GM04503 (cell line): ENCODE measurements at places on chromosomes 16 and 17.
A peak's percentile ranks its signal among the peaks of the same experiment; 100 is the strongest.

GRCh38 chr16:21233521-21234150, at the start of gene ANKS4B:
Gene ANKS4B, plus strand, starts transcription at chr16:21233699. Its CDS starts 39 bp downstream, at chr16:21233738.
- no peak for DNase-seq

GRCh38 chr17:55601874-55602364, 90.7 kb upstream of the SMIM36 start:
- DNase-seq: no peak

- DNase-seq: peak; percentile 4
Measured at GRCh38 chr16:63461248-63461841, 1425.1 kb upstream of the CDH8 start.

DNA sequence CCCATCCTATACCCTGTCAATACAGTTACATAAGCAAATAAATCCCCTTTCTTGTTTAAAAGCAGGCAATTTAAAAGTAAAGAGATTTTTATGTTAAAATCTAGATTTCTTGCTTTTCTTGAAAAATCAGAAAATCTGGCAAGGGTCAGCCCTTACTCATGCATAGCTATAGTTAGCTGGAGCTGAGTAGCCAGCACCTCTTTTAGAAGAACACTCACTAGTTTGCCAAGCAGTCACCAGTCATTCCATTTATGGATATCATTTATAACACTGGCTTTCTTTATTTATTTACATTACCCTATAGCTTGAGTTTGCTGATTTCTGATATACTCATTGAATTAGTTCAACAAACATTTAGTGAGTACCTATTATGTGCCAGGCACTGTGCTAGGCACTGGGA, 45.7 kb downstream of the NXPH3 start:
- DNase-seq: no peak

- no peak for DNase-seq
Measured at GRCh38 chr16:20904507-20905081, 4.0 kb downstream of the LYRM1 start.

GRCh38 chr16:74522160-74522559, 84.8 kb downstream of the GLG1 start:
- DNase-seq: no peak

DNA sequence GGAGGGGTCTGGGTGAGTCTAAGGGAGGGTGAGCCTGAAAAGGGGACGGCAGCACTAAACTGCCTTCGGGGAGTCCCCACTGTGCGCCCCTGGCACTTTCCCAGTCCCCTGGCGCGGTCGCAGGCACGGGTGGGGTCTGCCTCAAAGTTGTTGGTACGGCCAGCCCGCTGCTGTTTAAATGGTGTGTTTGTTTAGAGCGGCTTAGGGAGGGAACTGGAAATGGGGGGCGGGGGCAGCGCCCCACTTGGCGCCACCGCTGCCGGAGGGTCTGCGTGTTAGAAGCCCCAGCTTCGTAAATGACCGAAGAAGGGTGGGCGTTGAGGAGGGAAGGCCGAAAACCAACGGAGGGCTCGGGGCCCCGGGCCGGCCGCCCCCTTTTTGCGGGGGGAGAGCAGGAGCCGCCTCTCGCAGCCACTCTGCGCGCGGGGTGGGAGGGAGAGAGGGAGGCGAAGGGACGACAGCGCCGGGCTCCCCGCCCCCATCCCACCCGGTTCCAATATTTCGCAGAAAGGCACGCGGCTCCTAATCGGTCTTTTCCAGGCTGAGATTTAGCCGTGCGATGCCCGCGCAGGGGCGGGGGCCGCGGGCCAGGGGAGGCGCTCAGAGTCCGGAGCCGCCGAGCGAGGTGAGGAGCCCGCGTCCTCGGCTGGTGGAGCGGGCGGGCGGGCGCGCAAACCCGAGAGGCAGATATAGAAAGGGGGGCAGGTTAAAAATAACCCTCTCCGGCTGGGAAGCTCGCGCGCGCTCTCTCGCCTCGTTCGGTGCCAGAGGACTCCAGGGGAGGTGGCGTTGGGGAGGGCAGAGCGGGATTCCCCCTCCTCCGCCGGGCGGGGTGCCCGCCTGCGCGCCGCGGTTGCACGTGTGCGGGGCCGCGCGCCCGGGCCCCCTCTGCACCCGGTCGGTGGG, 54.9 kb downstream of the SREBF1 start:
- no peak for DNase-seq

DNA sequence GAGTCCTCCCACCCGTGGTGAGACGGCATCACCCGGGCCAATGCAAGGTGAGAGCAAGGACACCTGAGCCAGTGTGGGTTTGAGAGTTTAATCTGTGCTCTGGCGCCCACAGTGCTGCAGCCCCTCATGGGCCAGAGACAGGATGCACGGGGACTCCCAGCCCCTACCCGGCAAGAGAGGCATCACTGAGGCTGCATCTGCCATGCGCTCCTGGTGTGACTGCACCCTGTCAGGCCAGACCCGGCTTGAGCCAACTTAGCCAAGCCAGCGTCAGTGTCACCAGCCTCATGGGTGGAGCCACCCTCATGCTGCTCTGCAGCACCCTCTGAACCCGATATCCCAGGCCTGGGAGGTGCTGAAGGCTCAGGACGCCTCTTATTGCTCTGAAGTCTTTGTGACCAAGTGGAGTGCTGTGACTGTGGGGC, 1.3 kb upstream of the BRICD5 start:
- DNase-seq: no peak

DNA sequence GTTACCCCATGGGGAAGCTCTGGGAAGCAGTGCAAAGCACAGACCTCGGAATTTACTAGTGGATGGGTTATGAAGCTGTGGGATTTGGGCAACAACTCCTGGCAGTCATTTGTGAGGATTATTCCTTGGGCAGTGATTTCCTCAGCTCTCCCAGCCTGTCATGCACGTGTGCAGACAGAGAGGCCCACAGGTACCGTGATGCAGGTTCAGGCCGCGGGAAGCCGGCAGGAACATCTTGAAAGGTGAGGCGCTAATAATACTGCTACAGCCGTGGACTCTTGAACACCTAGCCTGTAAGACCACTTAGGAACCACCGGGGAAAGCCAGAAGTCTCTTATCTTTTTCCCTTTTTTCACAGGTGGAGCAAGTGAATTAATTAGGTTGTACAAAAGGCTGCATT, 80.2 kb upstream of the CPHXL start:
- DNase-seq: no peak

GRCh38 chr17:17087424-17088015, 45.3 kb downstream of the MPRIP start:
- no peak for DNase-seq

DNA sequence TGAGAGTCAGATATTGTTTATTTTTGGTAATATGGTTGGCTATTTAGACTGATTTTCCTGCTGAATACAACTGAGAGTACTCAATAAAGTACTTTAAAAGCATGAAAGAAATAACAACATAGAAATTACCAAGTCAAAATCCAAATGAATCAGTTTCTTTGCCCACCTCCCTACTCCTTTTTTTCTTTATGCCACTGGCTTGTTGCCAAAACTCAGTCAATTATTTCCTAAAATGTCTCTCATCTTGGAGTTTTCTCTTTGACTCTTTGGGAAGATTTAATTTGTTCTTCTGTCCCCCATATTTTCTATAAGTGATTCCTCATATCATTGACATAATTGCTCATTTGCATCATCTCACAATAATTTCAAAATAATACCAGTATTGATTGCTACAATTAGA, 2.6 kb upstream of the OMG start:
- DNase-seq: no peak

DNA sequence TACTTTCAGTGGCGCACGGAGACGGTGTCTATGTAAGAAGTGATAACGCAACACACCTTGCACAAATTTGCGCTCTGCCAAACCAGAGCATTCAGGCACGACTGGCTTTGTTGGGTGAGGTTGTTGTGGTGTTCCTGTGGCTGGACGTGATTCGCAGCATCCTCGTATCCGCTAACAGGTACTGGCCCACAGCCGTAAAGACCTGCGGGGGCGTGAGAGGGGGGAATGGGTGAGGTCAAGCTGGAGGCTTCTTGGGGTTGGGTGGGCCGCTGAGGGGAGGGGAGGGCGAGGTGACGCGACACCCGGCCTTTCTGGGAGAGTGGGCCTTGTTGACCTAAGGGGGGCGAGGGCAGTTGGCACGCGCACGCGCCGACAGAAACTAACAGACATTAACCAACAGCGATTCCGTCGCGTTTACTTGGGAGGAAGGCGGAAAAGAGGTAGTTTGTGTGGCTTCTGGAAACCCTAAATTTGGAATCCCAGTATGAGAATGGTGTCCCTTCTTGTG, 510.9 kb downstream of the KCNJ18 start:
- no peak for DNase-seq

GRCh38 chr17:55708175-55708974, 14.3 kb downstream of the TMEM100 start:
- no peak for DNase-seq

- no peak for DNase-seq
Measured at GRCh38 chr16:52805559-52806168, 247.0 kb downstream of the CHD9NB start.

GRCh38 chr16:88538366-88539060, 31.7 kb upstream of the ZC3H18 start:
- DNase-seq: no peak

GRCh38 chr17:1707107-1707506, 3.1 kb downstream of the TLCD2 start:
- no peak for DNase-seq

GRCh38 chr16:62321606-62322005, 285.4 kb upstream of the CDH8 start:
- DNase-seq: no peak

GRCh38 chr16:89484041-89484501, 6.3 kb downstream of the ANKRD11 start:
- DNase-seq: no peak

DNA sequence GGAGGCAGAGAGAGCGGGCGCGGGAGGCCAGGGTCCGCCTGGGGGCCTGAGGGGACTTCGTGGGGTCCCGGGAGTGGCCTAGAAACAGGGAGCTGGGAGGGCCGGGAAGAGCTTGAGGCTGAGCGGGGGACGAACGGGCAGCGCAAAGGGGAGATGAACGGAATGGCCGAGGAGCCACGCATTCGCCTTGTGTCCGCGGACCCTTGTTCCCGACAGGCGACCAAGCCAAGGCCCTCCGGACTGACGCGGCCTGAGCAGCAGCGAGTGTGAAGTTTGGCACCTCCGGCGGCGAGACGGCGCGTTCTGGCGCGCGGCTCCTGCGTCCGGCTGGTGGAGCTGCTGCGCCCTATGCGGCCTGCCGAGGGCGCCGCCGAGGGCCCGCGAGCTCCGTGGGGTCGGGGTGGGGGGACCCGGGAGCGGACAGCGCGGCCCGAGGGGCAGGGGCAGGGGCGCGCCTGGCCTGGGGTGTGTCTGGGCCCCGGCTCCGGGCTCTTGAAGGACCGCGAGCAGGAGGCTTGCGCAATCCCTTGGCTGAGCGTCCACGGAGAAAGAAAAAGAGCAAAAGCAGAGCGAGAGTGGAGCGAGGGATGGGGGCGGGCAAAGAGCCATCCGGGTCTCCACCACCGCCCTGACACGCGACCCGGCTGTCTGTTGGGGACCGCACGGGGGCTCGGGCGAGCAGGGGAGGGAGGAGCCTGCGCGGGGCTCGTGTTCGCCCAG, 1.2 kb upstream of the CBX4 start:
- DNase-seq: no peak

GRCh38 chr16:85193115-85193493, 80.8 kb upstream of the CIBAR2 start:
- DNase-seq: no peak

GRCh38 chr16:4313563-4314531, 2.0 kb upstream of the GLIS2 start:
- no peak for DNase-seq

GRCh38 chr17:73163043-73163442, 1.8 kb upstream of the SSTR2 start:
- no peak for DNase-seq

DNA sequence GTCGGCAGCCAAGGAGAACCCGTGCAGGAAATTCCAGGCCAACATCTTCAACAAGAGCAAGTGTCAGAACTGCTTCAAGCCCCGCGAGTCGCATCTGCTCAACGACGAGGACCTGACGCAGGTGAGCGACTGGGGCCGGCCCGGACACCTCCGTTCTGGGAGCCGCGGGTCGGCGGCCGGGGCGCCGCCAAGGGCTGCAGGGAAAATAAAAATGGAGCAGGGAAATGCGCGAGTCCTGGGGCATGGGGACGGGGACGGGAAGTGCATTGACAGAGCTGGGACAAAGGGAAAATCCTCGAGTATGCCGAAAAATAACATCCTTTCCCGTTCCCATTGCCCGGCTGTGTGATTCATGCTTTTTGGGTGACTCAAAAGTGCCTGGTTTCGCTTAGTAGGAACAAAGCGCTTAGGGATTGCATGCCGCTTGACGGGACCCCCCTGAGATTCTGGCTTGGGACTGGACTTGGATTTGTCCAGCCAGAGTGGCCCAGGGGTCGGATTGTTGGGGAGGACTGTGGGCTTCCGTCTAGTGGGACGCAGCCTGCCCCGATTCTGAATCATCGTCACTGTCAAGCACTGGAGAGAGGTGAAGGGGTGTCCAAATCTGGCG, 699 bp downstream of the MPRIP start:
- DNase-seq: no peak

DNA sequence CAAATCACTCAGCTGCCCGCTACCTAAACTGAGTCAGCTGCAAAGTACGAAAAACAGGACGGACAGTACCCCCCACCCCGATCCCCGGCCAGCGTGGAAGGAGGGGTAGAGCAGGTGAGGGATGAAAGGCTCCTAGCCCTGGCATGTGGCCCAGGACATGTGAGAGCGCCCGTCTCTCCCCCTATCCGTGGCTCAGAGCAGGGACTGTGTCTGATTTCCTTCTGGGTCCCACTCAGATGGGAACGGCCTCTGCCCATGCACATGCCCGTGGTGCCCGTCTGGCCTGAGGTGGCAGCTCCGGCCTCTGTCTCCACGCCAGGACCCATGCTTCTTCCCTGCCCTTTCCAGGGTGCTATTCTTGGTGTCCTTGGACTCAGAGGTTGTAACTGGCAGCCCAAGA, 30.2 kb upstream of the RASD1 start:
- no peak for DNase-seq

DNA sequence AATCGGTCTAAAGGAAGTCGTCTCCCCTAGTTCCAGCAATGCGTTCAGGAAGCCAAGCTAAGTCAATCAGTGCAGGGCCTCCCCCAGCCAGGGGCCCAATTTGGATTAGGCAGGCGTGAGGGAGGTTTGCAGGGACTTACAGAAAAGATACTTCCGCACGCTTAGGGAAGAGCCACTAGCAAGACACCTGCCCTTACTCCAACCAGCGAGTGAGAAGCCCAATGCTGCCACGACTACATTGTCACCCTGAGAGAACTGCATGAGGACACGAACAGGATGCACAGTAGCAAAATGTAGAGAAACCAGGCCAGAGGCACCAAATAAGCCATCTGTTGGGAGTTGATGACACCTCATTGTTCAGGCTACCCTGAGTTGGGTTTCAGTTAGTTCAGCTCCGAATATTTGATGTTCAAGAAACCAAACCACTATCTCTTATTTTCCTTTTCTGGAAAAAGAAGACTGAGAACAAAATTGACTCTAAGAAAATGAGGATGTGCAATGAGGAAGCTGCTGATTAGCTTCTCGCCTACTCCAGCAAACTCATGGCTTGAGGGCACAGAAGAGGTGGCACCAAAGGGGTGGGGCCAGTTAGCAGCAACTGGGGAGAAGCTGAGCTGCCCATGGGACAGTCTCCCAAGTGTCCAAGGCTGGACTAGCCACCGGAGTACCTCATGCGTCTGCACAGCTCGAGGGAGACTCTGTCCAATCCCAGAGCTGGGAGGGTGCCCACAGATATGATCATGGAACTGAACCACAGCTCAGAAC, 29.3 kb downstream of the TK2 start:
- DNase-seq: no peak
